Naive thymus-derived CD8-positive, alpha-beta T cell (primary cell): ENCODE measurements at places on chromosomes 2 and 18.

- DNase-seq, result no peak
Observed at GRCh38 chr18:77669331-77669730, 419.7 kb downstream of the GALR1 start.

GRCh38 chr18:8424481-8424880 lies 184.8 kb upstream of the RAB12 start:
- no peak for DNase-seq

- no peak for DNase-seq
Observed at GRCh38 chr2:64035072-64035942, 16.1 kb upstream of the VPS54 start.

- no peak for DNase-seq
Observed at GRCh38 chr2:15555760-15556193, 5.4 kb downstream of the NBAS start.

DNA sequence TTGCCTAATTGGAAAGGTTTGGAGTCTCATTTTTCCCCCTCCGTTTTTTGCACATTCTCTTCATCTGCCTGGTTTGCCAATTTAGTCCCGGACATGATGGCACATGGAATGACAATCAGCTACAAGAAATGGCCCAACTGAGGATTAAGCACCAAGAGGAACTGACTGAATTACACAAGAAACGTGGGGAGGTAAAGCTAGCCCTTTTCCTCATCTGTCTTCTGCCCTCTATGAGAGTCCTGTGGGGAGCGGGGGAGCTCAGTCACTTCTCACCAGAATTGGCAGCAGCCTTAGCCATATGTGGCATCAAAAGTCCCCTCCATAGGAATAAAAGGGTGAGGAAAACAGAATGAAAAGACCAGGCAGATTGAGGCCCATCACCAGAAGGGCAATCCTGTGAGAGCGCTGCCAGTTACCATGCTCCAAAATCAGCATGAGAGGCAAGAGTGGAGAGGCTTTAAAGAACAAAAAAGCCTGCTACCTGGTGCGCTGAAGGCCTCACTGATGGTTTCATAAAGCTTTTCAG lies 11.6 kb downstream of the ATG16L1 start:
- DNase-seq, result no peak

GRCh38 chr2:107986278-107987217 lies at the start of gene SLC5A7:
Gene SLC5A7, plus strand, starts transcription at chr2:107986524. Its CDS starts 1,632 bp downstream, at chr2:107988156.
- DNase-seq, result no peak

GRCh38 chr18:23053776-23054457 lies 81.4 kb upstream of the CABLES1 start:
- DNase-seq, result no peak

DNA sequence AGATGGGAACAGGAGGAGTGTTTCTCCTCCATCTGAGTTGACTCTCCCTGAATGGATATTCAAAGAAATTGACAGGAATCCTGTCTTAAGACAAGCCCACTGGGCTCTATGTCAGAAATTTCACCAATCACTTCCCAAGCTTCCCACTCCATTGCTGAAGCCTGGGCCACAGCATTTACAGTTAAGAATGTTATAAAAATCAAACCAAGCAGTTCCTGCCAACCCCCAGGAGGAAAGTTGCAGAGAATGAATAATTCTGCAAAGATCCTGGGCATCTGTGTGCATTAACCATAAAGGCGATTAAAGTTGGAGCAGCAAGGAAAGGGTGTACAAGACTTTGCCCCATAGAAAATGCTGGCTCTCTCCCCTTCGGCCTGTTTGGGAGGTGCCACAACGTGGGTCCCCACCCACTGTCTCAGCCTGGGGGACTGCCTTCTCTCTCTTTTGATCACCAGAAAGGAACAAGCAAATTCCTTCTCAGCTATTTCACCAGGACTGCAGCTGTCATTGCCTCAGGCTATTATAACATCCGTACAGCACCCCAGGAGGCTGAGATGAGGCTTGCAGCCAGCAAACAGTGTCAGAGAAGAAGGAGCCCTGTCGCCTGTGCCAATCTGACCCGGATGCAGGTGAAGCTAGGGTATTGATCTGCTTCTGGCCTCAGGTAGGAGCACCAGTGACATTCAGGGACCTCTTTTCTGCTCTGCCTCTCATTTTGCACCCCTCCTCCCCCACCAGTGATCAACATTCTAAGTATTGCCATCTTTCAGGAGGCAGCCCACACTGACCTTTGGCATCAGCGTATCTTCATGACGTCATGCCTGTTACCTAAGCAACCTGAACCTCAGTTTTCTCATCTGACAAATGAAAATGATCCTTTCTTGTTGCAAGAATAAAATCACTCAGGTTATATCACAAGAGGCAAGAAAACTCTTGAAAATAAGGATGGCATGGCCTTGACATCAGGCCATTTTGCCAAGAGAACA lies 219.0 kb downstream of the SH3BP4 start:
- DNase-seq, result no peak

- DNase-seq, result no peak
Observed at GRCh38 chr2:224086226-224086914, 47.3 kb upstream of the SERPINE2 start.

- no peak for DNase-seq
Observed at GRCh38 chr2:177727577-177728398, 335.2 kb downstream of the AGPS start.

DNA sequence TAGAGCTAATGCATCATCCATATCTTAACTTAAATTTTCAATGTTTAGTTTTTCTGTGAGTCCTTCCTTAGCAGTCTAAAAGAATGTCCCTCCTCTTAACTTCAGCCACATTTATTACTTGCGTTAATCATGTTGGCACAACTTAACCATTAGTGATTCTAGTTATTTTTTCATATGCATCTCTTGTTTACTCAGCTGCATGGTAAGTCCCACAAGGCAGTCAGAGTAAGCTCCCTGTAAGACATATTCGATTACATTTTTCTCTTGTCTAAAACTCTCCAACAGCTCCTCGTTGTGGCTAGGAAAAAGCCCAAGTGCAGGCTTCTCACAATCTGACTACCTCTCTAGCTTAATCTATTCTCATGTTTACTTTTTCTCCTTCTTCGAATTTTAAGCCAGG lies 2045.3 kb upstream of the PIK3C3 start:
- no peak for DNase-seq

DNA sequence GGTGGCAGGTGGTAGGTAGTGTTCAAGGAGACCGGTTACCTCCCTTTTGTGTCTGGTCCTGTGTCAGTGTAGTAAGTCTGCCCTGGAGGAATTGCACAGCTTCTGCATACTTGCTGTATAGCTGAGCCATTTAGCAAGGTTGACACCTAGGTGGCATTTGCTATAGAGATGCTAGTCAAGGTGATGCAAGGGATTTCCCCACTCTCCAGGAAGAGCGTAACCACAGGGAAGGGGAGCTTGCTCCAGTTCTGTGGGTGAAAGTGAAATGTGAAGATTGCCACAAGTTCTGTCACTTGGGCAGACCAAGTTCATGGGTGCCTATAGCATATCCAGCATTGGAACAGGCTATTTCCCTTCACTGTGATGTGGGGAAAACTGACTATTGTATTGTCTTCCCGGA lies 28.1 kb downstream of the NAT8 start:
- no peak for DNase-seq

- DNase-seq, result no peak
Observed at GRCh38 chr2:58503918-58504317, 262.8 kb upstream of the FANCL start.

DNA sequence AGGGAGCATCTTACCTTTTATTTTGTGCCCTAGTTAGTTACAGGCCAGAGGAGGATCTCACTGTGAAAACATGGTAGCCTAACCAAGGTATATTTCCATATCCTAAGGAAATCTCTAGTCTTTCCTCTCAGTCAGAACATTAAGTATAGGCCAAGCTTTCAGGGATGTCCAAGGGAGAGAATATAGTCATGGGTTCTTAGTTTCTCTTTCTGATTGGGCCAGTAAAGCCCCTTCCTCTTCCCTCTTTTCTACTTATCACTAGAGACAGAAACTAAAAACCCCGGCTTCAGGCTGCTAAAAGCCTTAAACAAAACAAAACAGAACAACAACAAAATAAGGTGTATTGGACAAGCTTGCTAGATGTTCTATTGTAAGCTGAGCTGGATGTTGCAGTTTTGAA lies 44.3 kb upstream of the TNFRSF11A start:
- DNase-seq, result no peak

- DNase-seq, result no peak
Observed at GRCh38 chr18:8529609-8530008, 79.6 kb upstream of the RAB12 start.

GRCh38 chr18:62664414-62664813 lies 50.9 kb upstream of the PHLPP1 start:
- DNase-seq, result no peak

DNA sequence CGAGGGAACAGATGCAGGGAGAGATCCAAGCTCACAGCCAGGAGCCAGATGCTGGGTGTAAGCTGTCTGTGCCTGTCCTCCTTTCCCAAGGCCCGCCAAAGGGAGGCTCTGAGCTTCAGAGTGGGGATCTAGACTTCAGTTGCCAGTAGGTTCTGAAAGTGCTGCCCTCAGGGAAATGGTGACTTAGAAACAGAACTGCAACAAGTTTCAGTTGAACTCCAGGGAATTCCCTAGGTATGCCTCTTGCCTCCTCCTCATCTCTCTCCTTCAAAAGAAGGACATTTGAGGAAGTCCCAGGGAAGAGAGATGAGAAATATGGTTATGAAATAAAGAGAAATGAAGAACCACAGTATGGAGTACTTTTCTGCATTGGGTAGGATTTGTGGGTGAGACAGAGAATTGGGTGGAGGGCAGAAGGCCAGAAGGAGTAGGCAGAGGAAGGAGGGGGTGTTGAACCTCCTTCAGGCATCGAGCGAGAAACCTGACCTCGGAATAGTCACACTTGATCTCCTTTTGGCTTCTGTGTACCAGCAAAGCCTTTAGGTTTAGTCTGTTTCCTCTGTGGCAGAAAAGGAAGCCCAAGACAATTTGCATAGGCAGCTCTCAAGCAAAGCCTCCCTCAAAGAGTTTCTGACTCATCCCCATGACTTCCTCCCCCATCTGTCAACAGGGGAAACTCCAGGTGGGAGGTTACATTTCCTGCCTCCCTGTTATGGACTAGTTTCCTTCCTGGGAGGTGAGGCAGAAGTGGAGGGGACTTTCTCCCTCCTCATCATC lies 45.7 kb downstream of the QPCT start:
- peak; percentile 35 for DNase-seq

DNA sequence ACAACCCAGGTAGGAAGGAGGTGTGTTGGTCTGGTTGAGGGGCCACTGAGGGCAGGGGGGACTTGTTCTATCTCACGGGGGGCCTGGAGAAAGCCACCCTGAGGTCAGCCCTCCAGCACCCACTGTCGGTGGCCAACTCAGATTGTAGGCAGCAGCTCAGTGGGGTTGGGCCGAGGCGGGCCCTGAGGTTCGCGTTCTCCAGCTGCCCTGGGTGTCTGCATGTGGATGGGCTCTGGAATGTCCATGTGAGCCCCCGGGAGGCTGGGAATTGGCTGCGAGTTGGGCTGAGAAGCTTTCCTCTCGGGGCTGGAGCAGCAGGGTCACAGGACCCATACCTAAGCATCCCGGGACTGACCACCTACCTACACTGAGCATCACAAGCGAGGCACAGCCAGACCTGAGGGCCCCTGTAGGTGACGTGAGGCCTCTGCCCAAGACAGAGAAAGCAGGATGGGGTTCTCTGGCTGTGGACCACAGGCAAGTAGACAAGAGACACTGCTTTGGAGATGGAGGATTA lies 70.3 kb upstream of the HAAO start:
- DNase-seq, result no peak

DNA sequence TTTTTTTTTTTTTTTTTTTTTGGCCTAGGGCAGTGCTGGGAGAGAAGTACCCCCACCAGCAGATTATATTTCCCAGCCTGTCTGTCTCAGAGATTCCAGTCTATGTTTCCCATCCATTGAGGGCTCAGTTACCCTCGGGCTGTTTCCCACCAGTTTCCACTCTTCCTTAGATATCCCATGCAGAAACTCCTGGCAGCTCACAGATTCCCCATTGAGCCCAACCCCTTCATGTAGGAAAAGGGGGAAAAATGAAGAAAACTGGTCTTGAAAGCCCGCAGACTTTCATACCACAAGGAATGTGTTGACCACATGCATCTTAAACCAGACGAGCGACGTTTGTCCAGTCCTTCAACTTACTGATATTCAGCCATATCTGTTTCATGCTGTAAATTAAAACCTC lies 15.2 kb downstream of the ASXL3 start:
- no peak for DNase-seq

DNA sequence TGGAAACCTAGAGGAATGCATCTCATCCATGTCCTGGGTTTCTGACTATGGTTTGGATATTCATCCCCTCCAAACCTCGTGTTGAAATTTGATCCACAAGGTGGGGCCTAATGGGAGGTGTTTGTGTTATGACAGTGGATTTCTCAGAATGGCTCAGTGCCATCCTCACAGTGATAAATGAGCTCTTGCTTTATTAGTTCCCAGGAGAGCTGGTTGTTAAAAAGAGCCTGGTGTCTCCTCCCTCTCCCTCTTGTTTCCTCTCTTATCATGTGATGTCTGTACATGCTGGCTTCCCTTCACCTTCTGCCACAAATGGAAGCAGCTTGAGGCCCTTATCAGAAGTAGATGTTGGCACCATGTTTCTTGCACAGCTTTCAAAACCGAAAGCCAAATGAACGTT lies 424.3 kb downstream of the DCC start:
- DNase-seq, result no peak

DNA sequence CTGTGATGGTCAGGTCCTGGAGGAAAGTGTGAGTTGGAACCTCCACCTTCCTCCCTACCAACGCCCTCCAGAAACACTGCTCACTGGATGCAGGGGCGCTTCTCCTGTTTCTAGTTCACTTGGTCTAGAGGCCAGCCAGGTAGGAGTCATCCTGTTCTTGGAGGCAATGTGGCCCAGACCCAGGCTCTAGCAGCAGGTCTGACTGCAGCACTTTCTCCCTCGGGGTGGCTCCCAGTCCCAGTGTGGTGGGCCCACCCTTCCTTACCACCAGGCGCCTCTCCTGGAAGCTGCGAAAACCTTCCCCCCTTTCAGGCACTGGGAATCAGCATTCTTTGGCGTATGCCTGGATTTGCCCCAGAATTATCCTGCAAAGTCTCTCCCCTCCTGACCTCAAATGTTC lies 292.8 kb downstream of the SOX11 start:
- no peak for DNase-seq

- DNase-seq, result no peak
Observed at GRCh38 chr2:31251851-31252250, 17.9 kb downstream of the EHD3 start.

GRCh38 chr2:23658466-23658942 lies 268.4 kb downstream of the ATAD2B start:
- DNase-seq, result no peak

DNA sequence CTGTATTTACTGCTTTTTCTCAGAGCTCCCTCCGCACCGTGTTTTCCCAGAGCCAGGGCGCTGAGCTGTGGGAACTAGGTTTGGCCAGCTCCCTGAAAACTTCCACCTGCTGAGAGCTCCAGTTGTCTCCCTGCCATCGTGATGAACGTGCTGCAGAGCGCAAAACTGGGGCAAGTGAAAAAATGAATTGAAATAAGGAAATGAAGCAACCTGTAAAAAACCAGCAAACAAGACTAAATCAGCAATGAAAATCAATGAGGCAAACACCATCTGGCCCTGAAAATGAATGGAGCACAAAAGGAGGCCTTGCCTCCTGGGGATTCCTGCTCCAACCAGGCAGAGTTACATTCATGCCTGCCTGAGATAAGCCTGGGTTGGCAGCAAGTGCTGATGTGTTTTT lies 129.9 kb downstream of the MARCHF4 start:
- no peak for DNase-seq
